SK-N-DZ (cell line): ENCODE measurements at places on chromosomes 1 and 21.
A peak's percentile ranks its signal among the peaks of the same experiment; 100 is the strongest.

- DNase-seq = no peak
Observed at GRCh38 chr1:151887028-151887427, 22.3 kb downstream of the THEM4 start.

GRCh38 chr1:19312782-19313635 lies 883 bp downstream of the SLC66A1 start:
- DNase-seq = no peak

- DNase-seq = no peak
Observed at GRCh38 chr1:50197216-50197615, 88.5 kb downstream of the ELAVL4 start.

GRCh38 chr1:43786960-43787359 lies 79.6 kb downstream of the ST3GAL3 start:
- no peak for DNase-seq

- no peak for DNase-seq
Observed at GRCh38 chr1:103283841-103284669, 175.7 kb upstream of the COL11A1 start.

DNA sequence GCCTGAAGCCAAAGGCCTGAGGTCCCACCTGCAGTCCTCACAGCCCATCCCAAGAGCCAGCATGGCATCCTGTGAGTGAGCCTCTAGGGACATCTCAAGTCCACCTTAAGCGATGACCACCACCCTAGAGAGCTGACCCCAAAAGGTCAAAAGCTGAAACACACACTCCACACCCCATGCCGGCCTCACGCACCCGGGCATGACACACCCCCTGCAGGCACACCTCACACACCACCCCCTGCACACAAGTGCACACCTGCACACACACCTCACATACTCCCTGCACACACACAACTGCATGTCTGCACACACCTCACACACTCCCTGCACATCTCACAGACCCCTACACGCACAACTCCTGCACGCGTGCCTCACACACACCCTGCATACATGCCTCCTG lies 118.7 kb downstream of the NPHP4 start:
- DNase-seq = no peak

DNA sequence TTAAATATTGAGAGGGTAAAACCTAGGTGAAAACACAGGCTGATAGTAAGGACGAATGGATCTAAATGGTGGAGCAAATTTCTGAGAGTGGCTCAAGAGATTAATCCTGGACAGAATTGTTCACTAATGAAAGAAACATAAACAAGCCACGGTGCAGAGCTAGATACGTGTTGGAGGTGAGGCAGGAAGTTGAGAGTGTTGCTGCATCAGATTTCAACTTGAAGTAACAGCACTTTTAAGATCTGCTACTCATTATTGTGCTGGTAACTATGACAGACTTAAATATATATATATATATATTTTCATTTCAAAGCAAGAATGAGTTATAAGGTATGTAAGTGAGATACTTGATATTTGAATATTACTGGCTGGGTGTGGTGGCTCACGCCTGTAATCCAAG lies 64.9 kb downstream of the PTGS2 start:
- DNase-seq = no peak

- no peak for DNase-seq
Observed at GRCh38 chr21:33055991-33056390, 13.9 kb upstream of the OLIG1 start.

DNA sequence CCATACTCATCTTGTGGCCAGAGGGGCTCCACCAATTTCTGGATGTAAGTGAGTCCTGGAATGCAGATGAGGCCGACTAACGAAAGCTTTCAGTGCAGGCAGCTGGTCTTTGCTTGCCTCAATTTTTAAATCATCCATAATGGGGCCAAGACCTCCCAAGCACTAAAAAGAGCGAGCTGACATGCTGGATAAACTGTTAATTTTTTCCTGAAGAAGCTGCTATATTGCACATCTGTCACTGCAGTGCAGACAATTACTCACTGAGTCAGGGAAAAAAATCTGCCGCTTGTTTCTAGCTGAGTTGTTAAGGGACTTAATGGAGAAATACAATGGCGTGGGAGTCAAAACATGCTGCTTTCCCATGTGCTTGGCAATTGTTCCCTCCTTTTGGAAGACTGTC lies 205.5 kb downstream of the GPATCH2 start:
- no peak for DNase-seq

DNA sequence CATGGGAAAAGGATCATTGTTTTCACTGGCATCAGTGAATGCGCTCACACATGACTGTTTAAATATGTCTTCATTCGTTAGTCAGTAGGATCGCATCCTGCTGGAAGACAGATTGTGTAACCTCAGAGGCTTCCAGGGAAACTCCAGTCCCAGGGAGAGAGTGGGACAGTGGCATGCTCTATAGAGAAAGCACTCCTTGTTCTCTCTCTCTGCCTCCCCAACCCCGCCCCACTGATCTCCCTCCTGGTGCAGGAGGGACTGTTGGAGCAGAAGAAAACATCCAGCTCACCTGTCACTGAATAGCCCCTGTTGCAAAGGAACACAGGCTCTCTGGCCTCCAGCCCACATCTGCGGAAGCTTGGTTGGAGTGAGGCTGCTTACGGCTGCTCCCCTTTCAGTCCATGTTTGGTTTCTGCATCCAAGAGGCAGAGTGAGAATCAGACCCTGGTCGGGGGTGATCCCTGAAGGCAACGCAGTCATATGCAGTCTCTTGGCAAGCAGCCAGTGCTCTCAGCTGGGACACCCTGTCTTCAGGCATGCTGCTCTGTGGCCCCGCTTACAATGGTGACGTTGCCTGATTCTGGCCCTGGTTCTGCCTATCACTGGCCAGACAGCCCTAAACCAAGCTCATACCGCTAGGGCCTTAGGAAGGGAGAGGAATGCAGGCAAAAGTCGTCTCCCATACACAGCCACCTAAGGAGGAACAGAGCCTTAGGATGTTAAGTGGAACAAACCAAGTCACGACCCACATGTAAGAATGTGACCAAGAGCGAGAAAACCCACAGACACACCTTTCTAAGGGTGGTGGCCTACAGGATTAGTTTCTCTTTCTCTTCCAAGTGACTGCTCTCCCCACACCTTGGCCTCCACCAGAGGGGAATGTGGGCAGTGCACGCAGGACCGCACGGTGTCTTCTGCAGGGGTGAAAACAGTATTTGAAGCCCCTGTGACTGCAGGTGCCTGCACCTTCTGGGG lies 39.7 kb downstream of the BACE2 start:
- DNase-seq = no peak

DNA sequence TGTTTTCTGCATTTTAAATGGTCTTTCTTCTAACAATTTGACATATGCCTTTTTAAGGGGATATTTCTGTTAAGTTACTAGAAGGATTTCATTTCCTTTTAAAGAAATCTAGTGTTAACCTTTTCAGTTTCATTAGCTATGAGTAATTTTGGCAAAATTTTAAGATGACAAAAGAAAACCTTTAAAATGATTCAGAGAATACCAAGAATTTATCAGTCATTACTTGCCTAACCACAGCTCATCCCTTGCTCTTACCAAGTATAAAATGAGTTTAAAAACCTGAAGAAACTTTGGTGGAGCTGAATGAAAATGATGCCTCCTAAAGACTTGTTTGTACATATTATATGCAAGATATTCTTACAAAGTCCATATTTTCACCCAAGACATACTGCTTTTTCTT lies 101.7 kb downstream of the NEK7 start:
- DNase-seq = no peak

GRCh38 chr21:37623689-37624088 lies 257.1 kb downstream of the DYRK1A start:
- DNase-seq = no peak

GRCh38 chr21:45387506-45387905 lies 17.5 kb upstream of the COL18A1 start:
- no peak for DNase-seq

GRCh38 chr1:52814465-52814864 lies 28.1 kb upstream of the ZYG11A start:
- DNase-seq = no peak

- no peak for DNase-seq
Observed at GRCh38 chr1:53276902-53277281, 38.6 kb upstream of the MAGOH start.

- DNase-seq = no peak
Observed at GRCh38 chr1:53511933-53512806, 53.0 kb downstream of the DMRTB1 start.

DNA sequence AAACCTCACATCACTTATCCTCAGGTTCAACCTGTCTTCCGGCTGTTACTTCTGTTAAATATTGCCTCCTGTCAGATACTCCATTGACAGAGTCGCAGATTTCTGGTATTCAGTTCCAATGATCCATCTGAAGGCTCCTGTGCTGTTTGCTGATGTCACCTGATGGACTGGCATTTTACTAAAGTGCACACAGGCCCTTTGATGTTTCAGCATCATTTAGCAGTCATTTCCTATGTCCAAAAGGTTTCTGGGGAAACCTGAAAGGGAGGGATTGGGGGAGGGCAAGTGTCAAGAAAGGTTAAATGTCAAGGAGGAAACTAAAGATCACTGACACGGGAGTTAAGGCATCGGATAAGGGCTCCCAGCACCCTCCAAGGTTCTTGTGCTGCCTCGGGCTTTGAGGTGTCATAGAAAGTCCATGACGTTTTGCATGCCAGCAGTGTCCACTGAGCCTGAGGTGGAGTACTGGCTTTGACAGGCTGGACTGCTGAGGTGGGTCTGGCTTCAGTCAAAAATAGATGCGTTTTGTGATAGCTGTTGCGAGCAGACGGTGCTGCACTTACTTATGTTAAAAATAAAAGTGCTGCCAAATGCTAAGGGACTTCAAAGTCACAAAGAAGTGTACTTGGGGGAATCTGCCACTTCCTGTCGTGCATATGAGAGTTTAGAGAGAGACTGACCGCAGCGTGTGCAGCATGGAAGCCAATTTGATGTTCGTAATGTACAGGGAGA lies 30.8 kb downstream of the XCL2 start:
- peak; percentile 51 for DNase-seq

GRCh38 chr1:170885551-170885950 lies 49.8 kb upstream of the MROH9 start:
- DNase-seq = no peak

DNA sequence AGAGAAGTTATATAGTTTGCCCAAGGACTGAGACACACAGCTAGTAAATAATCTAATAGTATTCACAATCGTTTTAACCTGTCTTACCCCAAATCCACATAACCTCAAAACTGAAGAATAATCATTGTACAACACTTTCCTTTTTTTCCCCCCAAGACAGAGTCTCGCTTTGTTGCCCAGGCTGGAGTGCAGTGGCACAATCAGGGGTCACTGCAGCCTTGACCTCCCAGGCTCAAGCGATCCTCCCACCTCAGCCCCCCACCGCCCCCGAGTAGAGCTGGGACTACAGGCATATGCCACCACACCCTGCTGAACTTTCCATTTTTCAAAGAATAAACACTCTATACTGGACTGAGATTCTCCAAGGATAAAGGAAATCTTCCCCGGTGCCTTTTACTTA lies 28.7 kb upstream of the NBL1 start:
- no peak for DNase-seq

GRCh38 chr1:248814351-248814750 lies 11.4 kb downstream of the SH3BP5L start:
- no peak for DNase-seq

DNA sequence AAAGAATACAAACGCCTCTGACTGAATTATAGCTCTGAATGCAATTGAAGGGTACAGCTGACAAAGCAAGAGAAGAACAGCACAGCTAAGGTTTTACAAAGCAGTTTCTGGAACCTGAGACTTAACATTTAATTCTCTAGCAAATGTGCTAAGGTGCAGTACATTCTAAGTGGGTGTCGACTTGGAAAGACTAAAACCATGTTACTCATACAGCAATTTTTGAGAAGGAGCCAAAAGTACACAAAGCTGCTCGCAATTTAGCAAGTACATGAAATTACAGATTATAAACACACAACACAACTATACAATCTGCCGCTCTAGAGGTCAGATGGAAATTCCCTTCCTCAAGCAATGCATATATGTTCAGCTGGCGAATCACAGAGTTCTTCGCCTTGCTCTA lies 121.9 kb downstream of the TIAM1 start:
- DNase-seq = no peak

DNA sequence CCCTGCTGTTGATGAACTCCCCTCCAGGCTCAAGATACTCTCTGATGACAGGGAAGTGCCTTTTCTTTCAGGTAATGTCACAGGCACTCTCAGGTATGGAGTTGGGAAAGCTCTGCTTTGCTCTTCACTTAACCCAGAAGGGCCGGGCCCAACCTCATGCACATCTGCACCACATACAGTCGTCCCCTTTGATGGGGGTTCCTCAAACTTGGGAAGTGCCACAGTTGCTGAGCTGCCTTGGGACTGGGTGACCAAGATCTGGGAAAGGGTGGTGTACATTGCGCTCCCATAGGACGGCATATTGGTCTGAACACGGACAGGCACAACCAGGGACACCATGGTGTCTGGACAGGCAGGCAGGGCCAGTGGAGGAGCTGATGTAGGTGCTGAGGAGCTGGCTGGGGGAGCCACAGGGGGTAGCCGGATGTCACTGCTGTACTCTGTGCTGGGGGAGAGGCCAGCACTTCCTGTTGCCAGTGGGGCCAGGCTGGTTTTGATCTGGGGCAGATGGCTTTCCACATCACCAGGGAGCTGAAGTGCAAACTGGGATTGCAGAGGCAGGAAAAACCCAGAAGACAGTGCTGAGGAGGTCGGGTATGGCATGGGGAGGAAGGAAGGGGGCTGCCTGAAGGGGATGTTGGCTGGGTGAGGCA lies 96.2 kb upstream of the EDN2 start:
- DNase-seq = no peak

- no peak for DNase-seq
Observed at GRCh38 chr1:178057141-178057765, 36.7 kb upstream of the RASAL2 start.

- no peak for DNase-seq
Observed at GRCh38 chr1:3912809-3913685, 13.0 kb upstream of the C1orf174 start.

GRCh38 chr21:18152371-18152770 lies 92.3 kb upstream of the CHODL start:
- DNase-seq = no peak

DNA sequence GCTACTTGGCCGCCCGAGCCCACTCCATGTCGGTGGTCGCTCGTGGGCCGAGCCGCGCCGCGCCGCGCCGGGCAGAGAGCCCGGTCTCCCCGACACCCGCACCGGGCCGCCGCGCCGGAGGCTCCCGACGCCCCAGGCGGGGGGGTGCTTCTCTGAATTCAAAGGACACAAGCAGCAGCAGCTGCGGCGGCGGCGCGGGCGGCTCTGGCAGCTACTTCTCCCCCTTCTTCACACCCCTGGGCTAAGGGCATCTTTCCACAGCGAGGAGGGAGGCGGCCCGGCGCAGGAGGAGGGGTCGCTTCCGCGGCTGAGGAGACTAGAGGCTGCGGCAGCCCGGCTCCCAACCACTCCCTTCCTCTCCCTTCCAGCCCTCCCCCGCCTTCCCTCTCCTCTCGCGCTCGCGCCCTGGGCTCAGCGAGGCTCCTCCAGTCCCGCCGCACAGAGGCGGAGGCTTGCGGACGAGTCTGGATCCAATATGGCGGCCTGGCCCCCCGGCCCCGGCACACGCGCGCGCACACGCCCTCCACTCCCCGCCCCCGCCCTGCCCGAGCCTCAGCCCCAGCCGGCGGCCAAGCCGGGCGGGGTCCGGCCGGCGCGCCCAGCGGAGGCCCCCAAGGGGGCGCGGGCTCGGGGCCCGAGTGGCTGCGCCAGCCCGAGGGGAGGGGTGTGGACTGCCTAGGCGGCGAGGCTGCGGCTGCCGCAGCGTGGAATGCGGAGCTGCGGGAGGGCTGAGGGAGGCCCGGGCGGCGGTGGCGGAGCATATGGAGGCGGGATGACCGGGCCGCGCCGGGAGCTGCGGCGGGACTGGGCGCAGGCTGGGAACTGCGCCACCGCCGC lies at the start of gene CDC42BPA:
Gene CDC42BPA, minus strand, starts transcription at position 477 of the 837 bp plus-strand sequence. CDS start 1,310 bp downstream, outside the sequence.
- DNase-seq = peak; percentile 84

- no peak for DNase-seq
Observed at GRCh38 chr21:17903929-17904639, 84.9 kb upstream of the C21orf91 start.

- DNase-seq = no peak
Observed at GRCh38 chr1:205809942-205810345, 3.1 kb downstream of the SLC41A1 start.
